NT2/D1 (cell line): ENCODE measurements at places on chromosomes 5 and 9.

DNA sequence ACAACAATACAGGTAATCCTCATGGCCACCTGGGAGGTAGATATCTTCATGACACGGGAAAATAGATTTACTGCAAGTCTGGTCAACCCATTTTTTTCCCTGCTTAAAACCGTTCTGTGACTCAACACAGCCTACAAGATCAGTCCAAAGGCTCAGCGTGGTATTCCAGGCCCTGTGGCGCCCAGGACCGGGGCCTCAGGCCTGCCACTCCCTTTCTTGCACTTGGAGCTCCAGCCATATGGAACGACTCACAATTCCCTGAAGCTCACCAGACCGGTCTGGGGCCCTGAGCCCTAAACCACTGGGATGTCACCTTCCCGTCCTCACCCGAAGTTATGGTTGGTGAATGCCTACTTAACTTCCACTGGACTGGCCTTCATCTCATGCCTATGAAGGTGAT lies 6.5 kb upstream of the MLANA start:
- DNase-seq, result no peak

- no peak for DNase-seq
Observed at GRCh38 chr9:132970324-132971062, 8.0 kb upstream of the GFI1B start.

GRCh38 chr9:29625292-29625731 lies 2052.0 kb upstream of the C9orf72 start:
- no peak for DNase-seq

GRCh38 chr5:89595056-89595455 lies 712.1 kb upstream of the MEF2C start:
- no peak for DNase-seq

DNA sequence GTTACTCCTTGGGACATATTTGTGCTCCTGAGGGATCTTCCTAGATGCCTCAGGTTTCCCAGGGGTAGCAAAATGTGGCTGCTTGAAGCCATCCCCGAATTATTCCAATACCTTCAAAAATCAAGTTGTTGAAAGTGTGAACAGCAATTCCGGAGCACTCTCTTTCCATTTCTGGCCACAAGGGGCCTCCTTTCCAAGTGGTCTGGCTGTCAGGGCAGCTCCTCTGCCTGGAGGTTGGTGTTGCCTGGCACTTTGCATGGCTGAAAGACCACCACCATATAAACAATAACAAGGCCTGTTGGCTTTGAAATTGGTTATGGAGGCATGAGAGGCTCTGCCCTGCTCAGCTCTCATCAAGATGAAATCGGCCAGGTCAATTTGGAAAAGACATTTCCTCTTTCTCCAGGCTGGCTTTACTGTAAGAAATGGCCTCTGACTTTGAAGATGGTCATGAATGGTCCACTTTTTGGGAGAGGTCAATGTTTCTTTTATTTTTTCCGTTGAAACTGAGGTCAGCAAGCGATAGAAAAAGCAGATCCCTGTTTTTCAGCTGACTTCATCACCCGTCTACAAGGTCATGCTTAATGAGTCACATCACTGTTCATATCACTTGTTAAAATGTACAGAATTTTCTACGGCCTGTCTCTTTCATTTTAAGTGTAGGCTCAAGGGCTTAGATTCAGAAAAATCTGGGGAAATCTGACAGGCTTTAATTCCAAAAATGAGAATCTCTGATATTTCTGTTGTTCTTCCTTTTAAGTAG lies 481.1 kb upstream of the ZNF608 start:
- DNase-seq, result no peak

DNA sequence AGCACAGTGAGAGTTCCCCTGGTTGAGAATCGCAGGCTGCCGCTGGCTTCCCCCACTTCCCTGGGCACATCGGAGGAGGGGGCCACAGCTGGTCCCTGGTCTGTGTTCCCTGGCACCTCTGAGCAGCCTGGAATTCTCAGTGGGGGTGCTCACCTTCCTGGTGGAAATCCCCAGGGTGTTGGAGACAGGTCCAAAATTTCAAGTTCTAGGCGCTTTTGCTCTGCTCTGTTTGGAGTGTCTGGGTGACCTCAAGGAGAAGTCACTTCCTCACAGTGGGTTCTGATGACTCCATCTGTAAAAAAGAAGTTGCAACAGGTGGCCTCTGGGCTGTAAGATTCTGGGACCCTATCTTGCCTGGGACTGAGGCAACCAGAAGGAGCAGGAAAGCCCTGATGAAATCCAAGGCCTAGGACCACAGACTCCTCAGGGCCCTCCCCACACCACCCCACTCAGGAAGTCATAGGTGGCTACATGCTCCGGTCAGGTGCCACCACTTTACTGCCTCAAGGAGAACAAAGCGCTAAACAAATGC lies at the start of gene TRAF1:
TRAF1 (minus strand) TSS at position 400 of the 532 bp plus-strand sequence. CDS start 721 bp downstream, outside the sequence.
- DNase-seq, result no peak

DNA sequence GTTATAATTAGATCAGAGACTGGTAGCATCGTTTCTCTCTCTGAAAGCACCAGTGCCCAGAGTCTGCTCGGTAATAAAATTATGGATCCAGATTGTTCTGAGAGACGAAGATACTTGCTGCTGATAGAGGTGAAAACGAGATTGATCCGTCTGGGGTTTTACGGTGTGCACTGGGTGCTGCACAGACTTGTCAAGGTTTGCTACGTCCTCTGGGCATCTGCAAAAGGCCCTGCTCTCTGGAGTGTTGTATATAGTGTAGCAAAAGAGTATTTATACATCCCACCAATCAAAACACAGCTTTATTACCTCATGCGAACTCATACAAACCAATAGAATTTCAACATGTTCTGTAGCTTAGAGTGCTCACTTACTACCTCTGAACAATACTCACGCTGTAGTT lies 219.3 kb downstream of the PBX3 start:
- no peak for DNase-seq

DNA sequence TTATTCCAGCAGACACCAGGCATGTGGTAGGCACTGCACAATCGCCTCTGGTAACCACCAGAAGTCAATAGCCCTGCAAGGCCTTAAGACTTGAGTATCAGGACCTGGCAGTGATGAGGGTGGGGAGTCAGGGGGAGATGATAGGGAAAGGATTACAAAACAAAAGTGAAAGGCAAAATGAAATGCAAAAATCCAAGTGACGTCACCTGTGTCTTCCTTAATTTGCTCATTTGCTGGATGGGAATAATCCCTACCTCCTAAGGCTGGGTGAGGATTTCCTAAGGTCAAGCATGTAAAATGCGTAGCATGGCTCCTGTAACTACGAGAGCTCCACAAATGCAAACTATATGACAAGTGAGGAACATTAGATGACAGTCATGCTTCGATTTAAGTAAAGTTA lies 58.4 kb downstream of the FOXI1 start:
- DNase-seq, result no peak

DNA sequence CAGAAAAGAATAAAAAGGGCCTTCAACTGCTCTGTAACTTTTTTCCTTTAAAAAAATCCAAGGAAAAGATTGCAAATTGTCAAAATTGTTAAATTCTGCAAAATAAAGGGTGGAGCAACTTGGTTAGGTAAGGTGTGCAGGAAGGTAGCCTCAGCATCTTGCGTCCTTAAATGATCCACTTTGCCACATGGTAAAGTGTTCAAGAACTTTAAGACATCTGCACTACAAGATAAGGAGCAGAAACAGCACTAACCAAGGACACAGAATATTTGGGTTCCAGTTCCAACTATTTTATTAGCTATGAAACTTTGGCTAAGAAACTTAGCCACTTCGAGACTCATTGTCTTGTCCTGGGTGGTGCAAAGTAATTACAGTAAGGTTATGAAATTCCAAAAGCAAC lies 53.7 kb downstream of the ANKRD55 start:
- no peak for DNase-seq

DNA sequence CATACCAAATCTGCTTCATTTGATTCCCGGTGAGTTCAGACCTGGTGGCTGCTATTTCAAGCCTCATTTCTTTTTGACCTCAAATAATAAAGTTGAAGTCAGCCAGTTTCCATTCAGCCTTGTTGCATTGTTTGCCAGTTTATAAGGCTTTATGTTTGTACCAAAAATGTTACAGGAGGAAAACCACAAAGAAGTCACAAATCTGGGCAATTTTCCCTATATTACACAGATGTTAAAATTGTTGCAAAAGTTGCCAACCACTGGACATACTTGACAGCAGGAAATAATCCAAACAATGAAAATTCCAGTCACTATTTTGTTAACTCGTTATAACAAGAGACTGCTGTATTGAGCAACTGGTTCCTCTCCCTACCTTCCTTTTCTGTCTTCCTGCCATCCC lies 1325.0 kb upstream of the DMAC1 start:
- DNase-seq, result no peak
